ENCODE measurements at places on chromosomes 1 and 21.

GRCh38 chr1:199474738-199475137 lies 552.8 kb upstream of the NR5A2 start:
- DNase-seq, result no peak

DNA sequence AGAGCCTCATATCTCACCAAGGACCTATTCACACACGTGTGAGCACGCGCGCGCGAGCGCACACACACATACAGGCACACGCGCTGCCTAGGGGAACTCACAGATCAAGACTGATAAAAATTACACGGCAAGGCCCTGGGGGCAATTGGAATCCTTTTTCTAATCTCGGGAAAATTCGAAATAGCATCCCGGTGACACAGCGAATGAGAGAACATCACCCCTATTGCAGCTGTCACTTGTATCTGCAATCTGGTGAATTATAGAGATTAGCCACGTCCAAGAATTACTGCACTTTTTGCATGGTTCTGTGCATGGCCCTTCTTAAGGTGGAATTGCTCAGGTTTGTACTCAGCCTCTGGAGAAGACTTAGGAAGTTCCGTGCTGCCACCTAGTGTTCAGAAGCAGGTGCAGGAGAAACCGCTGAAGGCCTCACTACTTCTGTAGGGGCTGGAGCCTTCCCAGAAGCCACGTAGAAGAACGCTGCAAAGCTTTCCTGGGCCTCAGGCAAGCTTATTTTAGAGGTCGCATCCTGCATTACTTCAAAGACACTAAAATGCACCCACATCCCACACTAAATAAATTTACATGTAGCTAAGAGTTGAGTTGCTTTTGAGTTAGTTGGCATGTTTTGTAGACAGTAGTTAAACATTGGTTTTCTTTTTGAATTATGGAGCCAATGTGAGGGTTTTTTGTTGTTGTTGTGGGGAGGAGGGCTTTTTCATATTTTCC lies 229.2 kb upstream of the CAMK1G start:
- DNase-seq, result peak; percentile 23

DNA sequence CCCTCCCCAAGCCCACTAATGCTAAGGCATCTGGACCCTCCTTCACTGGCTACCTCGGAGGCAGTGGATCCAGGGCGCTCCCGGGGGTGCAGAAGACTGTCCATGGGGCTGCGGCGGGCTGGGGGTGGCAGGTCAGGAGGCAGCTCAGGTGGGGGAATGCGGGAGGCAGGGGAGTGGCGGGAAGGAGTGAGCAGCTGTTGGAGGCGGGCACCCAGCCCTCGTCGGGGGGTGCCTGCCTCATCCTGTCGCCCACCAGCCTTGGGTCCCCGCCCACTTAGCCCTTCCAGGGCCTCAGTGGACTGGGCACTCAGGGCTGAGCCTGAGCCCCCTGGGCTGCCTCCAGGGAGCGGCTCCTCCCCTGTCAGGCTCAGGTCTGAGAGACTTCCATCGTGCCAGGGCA lies 10.7 kb upstream of the GATAD2B start:
- no peak for DNase-seq

- no peak for DNase-seq
Observed at GRCh38 chr1:155968670-155969069, 9.7 kb downstream of the ARHGEF2 start.

DNA sequence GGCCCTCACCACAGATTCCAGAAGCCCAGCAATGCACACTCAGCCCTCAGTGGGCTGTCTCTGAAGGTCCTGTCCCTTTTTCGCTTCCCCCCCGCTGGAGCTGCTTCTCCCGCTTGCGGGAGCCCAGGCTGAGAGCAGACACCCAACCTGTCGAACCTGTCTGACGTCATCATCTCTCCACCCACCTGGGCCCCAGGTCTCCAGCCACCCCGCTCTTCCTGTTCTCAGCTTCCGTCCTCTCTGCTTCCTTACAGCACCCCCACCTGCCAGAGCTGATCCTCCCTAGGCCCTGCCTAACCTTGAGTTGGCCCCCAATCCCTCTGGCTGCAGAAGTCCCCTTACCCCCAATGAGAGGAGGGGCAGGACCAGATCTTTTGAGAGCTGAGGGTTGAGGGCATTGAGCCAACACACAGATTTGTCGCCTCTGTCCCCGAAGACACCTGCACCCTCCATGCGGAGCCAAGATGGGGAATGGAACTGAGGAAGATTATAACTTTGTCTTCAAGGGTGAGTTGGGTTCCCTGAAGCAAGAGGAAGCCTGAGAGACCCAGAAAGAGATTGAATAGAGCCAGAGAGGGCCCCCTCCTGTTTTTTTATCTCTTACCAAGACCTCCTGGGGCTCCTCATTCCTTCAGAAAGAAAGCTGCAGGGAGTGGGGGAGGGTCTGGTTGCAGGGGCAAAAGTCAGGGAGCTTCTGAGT lies at the start of gene RAB25:
RAB25 (plus strand) TSS at position 224 of the 700 bp plus-strand sequence; CDS start at position 465, 241 bp downstream.
- no peak for DNase-seq
